ENCODE measurements at places on chromosomes 12 and 14.

GRCh38 chr12:103169-103981, 36.8 kb downstream of the IQSEC3 start:
- no peak for DNase-seq

GRCh38 chr12:3202734-3203446, 125.7 kb downstream of the TSPAN9 start:
- DNase-seq: no peak

GRCh38 chr14:100283984-100284881, 22.0 kb downstream of the SLC25A29 start:
- no peak for DNase-seq

DNA sequence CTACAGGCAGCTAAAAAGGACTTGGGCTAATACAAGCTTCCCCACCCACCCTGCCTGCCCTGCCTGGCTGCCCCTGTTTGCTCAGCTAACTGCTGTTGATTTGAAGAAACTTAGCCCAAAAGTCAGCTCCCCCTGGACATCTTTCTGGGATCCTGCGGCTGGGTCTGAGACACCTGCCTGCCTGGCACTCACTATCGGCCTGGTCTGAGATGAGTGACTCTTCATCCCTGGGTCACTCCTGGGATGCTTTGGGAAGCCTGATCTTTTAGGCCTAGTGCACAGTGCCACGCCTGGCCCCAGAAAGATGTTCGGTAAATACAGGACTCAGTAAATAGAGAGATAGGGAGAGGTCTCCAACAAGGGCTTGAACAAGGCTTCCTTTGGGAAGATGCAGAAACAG, 211.3 kb upstream of the DIO3 start:
- no peak for DNase-seq

GRCh38 chr14:100034961-100035500, 30.2 kb upstream of the EVL start:
- no peak for DNase-seq

- DNase-seq: no peak
These were observed 11.2 kb upstream of the GNPNAT1 start for GRCh38 chr14:52802597-52802996.

DNA sequence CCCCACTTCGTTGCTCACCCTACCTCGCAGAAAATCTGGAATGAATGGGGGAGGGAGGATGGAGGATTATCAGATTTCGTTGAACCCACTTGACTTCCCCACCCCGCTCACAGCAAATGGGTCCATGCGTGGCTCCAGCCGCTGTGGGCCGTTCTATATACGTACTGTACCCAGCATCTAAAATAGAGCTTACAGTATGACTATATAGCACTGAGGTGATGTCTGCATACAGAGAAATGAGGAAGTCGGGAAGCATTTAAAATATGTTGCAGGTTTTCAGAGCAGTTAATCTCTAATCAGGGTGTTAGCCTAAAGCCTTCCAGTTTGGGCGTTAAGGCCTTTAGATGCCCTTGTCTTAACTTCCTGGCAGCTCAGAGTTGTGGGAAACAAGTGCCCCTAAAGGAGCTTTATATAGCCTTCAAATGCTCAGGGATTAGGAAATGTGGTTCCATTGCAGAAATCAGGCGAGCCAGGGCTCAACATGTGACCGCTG, 1.4 kb downstream of the BICDL1 start:
- no peak for DNase-seq

Measured in KG1 (cell line).